Esophagus squamous epithelium (tissue), 5 donors: ENCODE measurements at places on chromosomes 2 and 18. TPM values are rescaled to one million over a fixed set of nuclear protein-coding genes. Genes with fewer than 3 reads are reported as not detected.

GRCh38 chr2:37201766-37202165 lies 5.5 kb downstream of the CEBPZOS start:
- DNase-seq: no peak

GRCh38 chr2:128644156-128644555 lies 325.5 kb upstream of the HS6ST1 start:
- DNase-seq: no peak

DNA sequence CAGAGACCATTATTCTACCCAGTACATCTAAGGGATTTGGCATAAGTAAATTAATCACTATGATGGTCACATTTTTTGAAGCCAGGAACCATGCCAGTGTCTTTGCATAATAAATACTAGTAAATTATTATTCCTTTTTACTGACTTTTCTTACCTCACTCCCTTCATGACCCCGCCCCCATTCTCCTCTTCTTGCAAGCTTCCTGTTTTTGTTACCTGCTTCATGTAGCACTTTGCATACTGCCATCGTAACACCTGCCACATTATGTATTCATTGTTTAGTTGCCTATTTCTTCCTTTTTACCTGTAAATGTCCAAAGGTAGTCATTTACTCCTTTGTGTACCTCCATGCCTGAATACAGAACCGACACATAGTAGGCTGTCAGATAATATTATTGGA lies 309.5 kb downstream of the KIAA1328 start:
- no peak for DNase-seq

Gene OSBPL6
- total RNA-seq: 2.9 TPM

Gene IL1RL2
- 6.7 TPM for total RNA-seq

GRCh38 chr2:100992262-100992661 lies 9.8 kb upstream of the RPL31 start:
- no peak for DNase-seq

- DNase-seq: no peak
These were observed 16.5 kb downstream of the SEPTIN10 start for GRCh38 chr2:109597283-109597682.

Gene ERICH2
- not detected for total RNA-seq

DNA sequence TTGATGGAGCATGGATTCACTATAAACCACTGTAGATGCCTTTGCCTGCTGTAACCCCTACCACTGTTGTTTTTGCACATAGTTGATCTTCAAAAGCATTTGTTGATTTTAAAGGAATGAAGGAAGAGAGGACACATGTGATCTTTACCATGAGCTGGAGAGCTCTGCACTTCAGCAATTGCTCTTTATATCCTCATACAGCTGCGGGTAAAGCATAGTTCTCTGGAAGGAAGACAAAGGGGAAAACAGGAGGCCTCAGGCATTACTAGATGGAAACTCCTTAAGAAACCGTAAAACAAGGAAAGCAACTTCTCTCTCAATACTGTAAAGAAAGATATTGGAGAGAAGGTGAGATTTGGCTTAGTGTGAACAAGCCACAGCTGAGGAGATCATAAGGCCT lies 60.6 kb downstream of the SCG2 start:
- no peak for DNase-seq

GRCh38 chr2:196712867-196713266 lies 73.4 kb downstream of the CCDC150 start:
- DNase-seq: no peak

GRCh38 chr2:79910643-79911042 lies 393.9 kb downstream of the LRRTM1 start:
- DNase-seq: no peak

Gene HRH4
- total RNA-seq: not detected

DNA sequence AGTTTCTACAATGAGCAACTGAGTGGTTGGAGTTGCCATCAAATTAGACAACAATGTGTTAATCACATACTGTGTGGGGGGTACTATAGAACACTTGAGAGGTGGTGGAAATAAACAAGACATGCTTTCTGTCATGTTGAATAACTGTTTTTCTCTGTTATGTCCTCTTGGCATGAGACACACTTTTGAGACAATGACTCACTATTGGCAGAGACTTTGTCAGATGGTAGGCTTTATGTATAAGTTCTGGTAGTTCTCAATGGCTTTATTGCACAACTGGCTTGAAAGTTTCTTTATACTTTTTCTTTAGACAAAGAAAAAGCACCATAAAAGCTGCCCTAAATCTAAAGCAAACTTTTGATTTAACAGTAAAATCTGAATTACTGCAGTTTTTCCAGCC lies 578.7 kb downstream of the ADCYAP1 start:
- DNase-seq: no peak

DNA sequence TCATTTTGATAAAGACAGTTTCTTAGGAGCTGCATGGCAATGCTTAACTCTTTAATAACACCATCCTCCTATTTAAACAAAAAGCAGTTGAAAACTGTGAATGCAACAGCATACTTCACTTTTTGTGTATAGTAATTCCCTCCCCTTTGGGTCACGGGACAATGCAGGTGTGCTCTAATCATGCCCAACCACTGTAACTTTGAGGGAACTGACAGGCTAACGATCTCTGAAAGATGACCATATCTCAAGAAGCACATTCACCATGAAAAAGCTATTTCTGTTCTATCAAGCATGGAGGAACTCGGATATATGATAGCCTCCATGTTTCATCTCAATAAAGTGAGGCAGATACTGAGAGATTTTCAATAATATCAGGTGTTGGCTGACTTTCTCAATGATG lies 81.1 kb upstream of the CD226 start:
- DNase-seq: no peak

DNA sequence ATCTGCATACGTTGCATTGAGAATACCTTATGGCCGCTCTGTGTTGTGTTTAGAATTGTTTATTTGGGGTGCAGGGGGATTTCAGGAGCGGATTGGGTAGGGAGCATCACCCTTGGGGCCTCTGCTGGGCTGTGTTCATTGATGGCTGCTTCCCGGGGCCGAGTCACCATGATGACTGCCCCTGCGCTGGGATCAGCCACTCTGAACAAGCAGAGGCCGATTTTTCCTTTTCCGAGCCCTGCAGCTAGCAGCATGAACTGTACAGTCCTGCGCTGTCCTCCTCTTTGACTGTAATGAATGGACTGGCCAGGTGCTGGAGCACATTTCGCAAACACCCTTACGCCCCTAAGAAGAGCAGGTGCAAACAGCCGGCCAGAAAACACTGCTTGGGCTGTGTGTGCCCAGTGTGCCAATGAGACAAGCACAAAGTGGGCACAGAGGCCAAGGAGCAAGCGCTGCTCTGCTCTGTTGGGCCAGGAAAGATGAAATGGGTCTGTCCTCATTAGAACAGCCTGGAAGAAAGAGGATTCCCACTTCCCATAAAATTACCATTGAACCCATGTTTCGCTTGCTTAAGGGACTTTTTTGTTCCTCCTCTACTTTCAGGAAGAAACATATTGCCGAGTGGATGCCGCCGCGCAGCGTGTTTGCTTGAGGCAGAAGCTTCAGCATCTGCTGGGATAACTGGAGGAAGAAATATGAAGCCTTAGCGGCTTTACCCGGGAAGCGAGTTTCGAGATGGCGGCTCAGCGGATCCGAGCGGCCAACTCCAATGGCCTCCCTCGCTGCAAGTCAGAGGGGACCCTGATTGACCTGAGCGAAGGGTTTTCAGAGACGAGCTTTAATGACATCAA lies 82.7 kb downstream of the SH3BP4 start:
- DNase-seq: no peak

Gene FTCDNL1
- 1.5 TPM for total RNA-seq

DNA sequence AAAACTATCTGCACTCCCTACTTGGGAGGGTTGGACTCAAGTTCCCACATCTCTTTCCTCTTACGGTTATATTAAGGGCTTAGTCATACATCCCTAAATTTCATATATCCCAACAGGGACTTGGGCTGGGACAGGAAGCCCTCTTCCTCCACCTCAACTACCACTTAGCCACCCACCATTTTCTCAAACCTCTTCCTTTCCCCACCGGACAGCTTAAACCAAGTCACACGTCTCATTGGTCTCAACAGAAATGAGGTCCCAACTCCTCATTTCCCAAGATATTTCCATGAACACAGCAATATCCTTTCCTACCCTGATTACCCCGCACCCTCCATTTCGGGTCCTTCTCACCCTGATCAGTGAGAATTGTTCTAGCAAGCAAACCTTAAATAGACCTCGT lies 736 bp downstream of the ZSCAN30 start:
- no peak for DNase-seq

GRCh38 chr2:176092270-176093144 lies at the start of gene HOXD13:
Gene HOXD13, plus strand, starts transcription at chr2:176092721. Its CDS starts 170 bp downstream, at chr2:176092891.
- DNase-seq: no peak
